ENCODE measurements at places on chromosomes 7 and 10.

- no peak for DNase-seq
These were observed 531.3 kb downstream of the ATRNL1 start for GRCh38 chr10:115624448-115624847.

DNA sequence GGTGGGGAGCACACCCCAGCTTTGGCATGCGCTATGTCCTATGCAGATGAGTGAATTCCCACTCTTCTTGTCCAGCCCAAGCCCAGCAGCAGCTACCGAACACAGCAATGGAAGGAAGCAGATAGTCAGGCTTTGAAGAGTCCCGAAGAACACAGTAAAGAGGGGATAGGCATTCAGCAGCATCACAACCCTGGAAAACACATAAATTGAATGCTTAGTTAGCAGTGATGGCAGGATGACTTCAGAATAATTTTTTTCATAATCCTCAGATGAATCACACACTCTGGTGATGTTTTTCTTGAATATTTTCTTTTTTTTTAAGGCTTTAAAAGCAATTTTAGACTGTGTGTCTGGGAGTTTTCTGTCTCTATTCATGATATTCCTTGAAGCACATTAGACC is 95.8 kb downstream of the CFAP58 start:
- DNase-seq, result no peak

GRCh38 chr7:196283-196682 is 3.9 kb downstream of the FAM20C start:
- DNase-seq, result no peak

- DNase-seq, result no peak
These were observed 107.0 kb downstream of the LARP4B start for GRCh38 chr10:824497-824896.

DNA sequence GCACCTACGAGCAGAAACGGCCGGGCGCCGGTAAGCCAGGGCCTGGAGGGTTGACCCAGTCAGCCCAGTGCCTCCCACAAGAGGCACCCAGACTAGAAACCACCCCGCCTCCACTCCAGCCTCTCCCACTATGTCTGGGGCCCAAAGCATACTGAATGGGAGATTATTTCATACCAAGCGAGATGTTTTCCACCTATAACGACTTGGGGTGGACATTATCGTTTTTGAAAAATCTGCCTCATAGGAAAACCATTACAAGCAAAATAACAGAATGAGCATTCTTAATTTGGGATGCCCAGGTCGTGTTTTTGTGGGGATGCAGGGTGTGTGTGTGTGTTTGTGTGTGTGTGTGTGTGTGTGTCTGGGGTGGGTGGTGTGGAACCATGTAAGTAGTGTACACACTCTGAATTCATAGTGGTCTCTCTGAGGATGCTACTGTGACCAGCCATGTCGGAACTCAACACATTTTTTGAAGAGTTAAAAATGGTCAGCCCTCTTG is 1.6 kb downstream of the HOXA6 start:
- DNase-seq, result no peak

DNA sequence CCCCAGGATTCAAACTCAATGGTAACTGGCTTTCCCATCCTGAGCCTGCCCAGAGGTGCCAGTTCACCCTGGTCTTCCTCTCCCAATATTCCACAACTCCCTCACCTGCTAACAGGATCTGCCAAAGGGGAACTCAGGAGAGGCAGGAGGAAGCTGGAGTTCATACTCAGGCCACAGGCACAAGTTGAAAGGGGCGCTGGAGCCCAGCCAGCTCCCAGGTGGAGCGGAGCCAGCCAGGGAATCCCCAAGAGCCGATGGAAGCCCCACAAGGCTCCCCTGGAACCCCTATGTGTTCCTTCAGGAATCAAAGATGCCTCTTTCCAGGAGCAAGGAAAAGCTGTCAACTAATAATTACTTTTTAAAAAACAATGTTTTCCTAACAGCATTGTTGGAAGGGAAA is 63.5 kb downstream of the SH3PXD2A start:
- DNase-seq, result no peak

GRCh38 chr10:121687095-121687813 is 89.0 kb upstream of the FGFR2 start:
- DNase-seq, result no peak

DNA sequence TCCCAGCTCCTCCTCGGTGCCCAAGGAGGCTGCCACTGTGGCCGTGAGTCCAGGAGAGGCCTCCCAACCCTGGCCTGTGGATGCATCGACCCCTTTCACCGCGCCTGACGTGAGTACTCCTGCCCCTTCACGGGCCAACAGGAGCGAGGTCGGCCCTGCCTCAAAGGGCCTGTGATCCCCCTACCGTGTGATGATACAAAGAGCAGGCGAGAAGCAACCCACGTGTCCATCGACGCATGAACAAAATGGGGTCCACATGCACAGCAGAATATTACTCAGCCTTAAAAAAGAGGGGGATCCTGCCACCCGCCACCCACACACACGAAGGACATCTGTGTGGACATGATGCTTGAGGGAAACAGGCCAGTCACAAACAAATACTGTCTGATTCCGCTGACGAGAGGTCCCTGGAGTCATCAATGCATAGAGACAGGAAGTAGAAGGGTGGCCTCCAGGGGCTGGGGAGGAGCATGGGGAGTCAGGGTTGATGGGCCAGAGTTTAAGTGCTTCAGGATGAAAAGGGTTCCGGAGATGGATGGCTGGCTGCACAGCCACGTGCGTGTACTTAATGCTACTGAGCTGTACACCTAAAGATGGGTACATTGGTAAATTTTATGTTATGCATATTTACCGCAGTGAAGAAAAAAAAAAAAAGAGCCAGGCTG is 151.9 kb downstream of the PRKAG2 start:
- DNase-seq, result no peak

DNA sequence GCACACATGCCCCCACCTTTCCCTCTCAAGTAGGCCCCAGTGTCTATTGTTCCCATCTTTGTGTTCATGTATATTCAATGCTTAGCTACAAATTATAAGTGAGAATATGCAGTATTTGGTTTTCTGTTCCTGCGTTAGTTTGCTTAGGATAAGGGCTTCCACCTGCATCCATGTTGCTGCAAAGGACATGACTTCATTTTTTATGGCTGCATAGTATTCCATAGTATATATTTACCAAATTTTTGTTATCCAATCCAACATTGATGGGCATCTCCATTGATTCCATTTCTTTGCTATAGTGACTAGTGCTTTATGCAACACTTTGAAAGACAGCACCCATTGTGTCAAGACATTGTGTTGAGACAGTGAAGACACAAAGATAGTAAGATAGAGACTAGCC is 19.0 kb upstream of the ABCB4 start:
- DNase-seq, result no peak

DNA sequence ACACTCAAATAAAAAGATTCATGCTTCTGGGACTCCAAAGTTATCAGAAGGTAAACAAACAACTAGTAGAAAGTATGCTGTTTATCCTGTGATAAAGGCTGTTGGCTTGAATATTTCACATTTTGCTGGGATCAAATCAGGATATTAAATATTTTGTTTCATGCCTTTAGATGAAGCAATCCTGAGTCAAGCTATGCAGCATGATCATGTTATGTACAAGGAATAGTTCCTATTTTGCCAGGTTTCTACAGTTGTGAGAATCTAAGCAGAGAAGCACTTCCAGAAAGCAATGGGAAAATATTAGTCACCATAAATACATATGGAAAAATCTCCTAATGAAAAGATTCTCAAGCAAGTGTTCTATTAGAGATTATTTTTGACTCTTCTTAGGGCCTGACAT is 262.8 kb upstream of the PCDH15 start:
- DNase-seq, result no peak

- DNase-seq, result no peak
These were observed 85.1 kb downstream of the MGMT start for GRCh38 chr10:129552119-129552518.

- no peak for DNase-seq
These were observed 91.0 kb downstream of the SEMA3D start for GRCh38 chr7:85095806-85096205.

DNA sequence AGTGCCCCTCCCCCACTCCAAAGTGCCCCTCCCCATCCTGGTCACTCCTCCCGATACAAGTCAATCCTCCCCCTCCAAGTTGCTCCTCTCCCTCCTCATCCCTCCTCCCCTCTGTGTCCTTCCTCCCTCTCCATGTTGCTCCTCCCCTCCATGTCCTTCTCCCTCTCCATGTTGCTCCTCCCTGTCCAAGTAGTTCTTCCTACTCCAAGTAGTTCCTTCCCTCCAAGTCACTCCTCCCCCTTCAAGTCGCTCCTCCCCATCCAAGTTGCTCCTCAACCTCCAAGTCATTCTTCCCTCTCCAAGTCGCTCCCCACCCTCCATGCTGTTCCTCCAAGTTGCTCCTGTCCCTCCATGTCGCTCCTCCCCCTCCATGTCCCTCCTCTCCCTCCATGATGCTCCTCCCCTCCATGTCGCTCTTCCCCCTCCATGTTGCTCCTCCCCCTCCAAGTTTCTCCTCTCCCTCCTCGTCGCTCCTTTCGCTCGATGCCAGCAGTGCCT is 8.6 kb upstream of the WBP1L start:
- DNase-seq, result no peak

- DNase-seq, result no peak
These were observed 4.6 kb downstream of the C7orf25 start for GRCh38 chr7:42907316-42907715.

- DNase-seq, result no peak
These were observed at the start of gene SEMA3A for GRCh38 chr7:84194484-84195271. SEMA3A (minus strand) TSS chr7:84194789; CDS start chr7:84194586, 203 bp downstream.

DNA sequence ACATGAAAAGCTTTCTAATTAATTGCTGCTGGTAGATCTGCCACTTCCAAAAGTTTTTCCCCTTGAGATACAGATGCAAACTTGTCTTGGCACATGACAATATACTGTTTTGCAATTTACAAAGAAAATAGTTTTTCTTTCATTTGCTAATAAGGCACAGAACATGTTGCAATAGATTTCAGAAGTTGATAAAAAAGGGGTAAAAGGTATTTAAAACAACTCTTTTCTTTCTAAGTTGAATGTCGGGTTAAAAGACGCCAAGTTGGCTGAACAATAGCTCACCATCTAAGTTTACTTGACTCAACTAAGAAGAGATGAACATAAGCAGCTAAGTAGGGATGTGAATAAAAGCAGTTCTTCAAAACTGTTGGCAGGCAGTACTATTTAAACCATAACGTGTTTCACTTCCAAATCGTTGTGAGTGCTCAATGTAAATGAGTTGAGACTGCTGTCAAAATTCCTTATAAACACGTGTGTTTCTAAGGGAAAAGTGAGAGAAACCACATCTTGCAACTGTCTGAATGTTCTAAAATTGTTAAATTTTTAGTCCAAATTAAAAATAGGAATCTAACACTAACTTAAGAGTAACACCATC is 14.5 kb upstream of the THSD7A start:
- DNase-seq, result no peak

- no peak for DNase-seq
These were observed 120.1 kb upstream of the PLXNA4 start for GRCh38 chr7:132696332-132696731.

DNA sequence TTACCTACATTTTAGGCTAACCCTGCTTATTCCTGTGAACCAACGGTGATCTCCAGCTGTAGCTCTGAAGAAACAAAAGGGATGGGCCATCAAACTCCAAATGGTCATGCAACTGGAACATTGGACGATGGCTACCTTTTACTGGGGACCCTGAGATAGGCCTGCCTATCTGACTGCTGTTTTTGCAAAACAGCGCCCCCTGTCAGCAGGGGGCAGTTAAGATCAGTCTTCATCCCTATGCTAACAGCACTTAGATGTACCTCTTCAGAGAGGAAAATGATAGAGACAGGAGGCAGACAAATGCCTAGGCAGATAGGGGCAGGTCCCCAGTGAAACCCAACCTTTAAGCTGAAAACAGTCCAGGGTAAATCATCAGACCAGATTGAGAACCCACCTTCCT is 1085.4 kb upstream of the SORCS1 start:
- no peak for DNase-seq

GRCh38 chr10:21314906-21315644 is 210.4 kb downstream of the SKIDA1 start:
- DNase-seq, result no peak

- DNase-seq, result no peak
These were observed 644 bp downstream of the BUD23 start for GRCh38 chr7:73683788-73684693.

DNA sequence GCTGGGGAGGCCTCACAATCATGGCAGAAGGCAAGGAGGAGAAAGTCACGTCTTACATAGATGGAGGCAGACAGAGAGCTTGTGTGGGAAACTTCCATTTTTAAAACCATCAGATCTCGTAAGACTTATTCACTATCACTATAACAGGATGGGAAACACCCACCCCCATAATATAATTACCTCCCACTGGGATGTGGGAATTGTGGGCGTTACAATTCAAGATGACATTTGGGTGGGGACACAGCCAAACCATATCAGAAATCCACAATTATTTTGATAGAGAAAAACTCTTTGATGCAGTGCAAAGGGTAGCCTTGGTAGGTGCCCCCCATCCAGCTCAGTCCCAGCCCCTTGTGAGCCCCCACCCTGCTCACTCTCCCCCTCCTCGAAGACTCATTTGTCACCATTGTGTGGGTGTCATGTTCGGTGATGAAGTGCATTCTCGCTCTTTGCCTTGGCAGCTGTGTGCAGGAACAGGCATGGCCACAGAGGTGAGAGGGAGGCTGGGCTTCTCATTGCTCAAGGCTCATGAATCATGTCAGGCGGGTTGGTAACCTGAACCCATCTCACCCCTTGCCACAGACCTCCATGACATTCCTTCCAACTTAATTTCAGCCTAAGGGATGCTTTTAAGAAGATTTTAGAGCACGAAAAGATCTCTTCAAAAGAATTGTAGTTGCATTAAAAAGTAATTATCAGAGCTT is 75.9 kb downstream of the BUB3 start:
- DNase-seq, result no peak

DNA sequence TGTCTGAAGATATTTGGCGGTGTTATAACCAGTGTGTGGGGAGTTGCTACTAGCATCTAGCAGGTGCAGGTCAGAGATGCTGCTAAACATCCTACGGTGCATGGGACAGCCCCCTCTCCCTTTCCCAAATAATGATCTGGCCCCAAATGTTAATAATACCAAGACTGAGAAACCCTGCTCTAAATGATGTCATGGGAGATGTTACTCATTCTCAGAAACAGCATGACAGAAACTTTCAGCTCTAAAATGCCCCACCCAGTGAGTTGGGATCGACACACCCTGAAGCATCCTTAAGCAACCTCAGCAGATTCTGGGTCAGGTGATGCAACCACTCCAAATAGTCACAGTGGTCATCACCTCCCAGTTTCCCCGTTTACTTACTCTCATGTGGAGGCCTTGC is 108.8 kb upstream of the MPP7 start:
- no peak for DNase-seq

DNA sequence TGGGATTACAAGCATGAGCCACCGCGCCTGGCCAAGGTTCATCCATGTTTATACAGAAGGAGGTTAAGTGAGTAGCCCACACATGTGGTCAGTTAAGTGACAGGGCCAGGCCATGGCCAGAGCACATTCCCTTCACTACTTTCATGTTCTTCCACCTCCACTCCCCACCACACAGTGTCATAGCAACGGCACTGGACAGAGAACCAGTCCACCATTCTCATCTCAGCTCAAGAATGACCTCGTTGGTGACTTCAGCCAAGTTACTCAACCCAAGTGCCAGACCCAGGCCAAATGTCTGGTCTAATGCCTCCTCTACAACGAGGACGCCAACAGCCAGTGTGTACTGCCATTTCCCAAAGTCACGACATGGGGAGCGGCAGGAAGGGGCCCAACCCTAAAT is 62.4 kb downstream of the INHBA start:
- no peak for DNase-seq

All from stimulated activated CD4-positive, alpha-beta T cell treated with anti-CD3 and anti-CD28 coated beads, Interleukin-1b, Interleukin-23, amount 100 ng/mL, for 1 hour (primary cell).